ENCODE measurements at places on chromosomes 5 and 9.

DNA sequence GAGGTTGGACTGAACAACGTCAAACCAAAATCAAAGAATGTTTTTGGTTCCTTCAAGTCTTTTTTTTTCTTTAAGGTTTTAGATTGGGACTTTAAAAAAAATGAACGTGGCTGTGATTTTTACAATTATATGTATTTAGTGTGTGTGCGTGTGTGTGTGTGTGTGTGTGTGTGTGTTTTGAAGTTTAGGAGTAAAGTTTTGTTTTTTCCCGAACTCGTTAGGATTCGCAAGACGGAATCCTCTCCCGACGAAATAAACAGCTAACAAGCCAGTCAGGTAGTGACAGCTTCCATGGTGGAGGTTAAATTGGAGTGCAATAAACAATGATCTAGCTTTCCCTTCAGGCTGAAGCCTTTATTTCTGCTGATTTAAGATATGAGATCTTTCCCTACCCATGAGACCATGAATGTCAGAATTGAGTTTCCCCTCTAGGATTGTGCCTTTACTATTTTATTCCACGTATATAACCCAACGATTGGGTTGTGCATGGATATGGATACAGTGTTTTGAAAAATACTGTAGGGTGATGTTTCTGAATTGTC lies 1.2 kb downstream of the KIAA1958 start:
- DNase-seq: no peak

DNA sequence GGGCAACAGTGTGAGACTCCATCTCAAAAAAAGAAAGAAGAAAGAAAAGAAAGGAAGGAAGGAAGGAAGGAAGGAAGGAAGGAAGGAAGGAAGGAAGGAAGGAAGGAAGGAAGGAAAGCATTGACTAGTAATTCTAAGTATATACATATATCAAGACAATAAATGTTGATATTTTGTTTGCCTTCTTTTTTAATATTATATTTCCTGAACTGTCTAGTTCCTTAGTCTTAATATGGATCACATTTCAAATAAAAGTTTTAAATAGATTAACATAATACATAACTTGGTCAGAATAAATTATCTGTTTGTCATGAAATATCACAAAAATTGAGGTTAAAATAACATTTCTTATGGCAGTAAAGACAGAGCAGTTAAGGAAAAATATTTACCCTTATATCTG lies 1448.4 kb upstream of the C9orf72 start:
- DNase-seq: no peak

GRCh38 chr9:85404911-85405565 lies 336.7 kb downstream of the AGTPBP1 start:
- no peak for DNase-seq

DNA sequence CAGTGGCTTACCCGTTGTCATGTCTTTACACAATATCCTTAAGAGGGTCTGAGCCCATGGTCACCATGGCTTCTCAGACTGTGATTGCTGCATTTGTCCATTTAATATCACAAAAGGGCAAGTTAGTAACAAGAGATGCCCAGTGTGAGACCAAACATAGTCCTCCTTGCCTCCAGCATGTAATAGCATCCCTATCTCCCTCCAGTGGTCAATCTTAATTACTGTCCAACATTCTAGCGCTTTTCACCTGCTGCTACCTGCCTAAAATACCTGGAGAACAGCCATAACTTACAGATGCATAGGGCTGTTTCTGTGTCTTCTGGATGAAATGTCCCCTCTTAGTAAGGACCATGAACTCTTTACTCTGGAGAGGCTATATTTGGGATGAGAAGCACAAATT lies 267.2 kb upstream of the DAB2 start:
- no peak for DNase-seq

GRCh38 chr9:35619800-35620158 lies 1.6 kb upstream of the CD72 start:
- DNase-seq: no peak

DNA sequence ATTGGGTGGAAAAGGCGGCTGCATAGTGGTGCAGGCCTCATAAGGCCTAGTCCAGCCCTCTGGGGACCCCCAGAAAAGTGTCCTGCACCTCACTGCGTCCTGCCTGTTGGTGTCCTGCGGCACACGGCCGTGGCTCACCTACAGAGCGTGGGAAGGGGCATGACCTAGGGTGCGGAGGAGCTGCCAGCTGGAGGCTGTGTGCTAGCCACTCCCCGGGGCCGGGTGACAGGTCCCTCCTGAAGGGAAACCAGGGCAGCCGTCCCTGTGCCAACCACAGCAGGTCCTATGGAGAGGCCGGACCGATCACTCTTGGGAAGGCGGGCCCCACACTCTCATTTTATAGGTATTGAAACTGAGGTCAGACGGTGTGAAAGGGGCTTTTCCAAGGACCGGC lies 150.7 kb downstream of the RXRA start:
- no peak for DNase-seq

GRCh38 chr9:13213337-13213736 lies 66.2 kb downstream of the MPDZ start:
- DNase-seq: no peak

GRCh38 chr5:63029891-63030290 lies 451.3 kb downstream of the LRRC70 start:
- no peak for DNase-seq

GRCh38 chr5:60209146-60209840 lies 315.8 kb upstream of the PDE4D start:
- no peak for DNase-seq

Measured in activated T-helper 1 cell treated with Interleukin-2 at 50 U/mL for 16 hours (primary cell).